ENCODE measurements at places on chromosomes 3 and 15.

- DNase-seq = no peak
Observed at GRCh38 chr15:80967451-80967850, 22.2 kb downstream of the MESD start.

- DNase-seq = no peak
Observed at GRCh38 chr3:114380233-114380651, 86.4 kb downstream of the TIGIT start.

- peak; percentile 33 for DNase-seq
Observed at GRCh38 chr3:110743202-110743601, 328.4 kb upstream of the NECTIN3 start.

DNA sequence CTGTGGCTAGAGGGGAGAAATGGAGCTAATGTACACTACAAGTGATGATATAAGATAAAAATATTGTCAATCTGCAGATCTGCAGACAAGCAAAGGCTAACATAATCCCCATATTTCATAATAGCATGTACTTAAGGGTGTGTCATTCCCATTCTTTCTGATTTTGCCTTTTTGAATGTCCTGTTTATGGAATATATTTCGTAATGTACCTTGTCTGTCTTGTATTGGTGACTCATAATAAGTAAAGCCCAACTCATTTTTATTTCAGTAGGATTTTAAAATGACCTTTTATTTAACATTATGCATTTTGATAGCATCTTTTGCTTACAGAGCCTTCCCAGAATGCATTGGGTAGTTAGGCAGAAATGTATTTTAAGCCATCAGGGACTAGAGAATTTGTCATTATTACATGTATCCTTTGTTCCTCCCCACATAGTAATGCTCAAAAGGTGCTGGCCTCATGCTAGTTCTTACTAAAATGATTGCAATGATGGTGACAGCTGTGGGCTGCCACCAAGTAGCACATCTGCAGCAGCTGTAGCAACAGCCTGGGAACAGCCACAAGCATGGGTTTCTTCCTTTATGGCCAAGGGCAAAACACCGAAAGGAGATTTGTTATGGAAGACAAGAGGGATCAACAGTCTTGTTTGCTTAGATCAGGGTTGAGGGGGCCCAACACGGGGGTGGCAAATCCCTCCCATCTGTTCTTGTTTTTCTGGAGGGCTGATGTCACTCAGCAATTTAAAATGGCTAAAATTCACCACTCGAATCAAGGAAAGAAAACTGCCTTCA is 188.5 kb downstream of the CADPS start:
- DNase-seq = no peak

- DNase-seq = no peak
Observed at GRCh38 chr3:32423534-32423933, 31.9 kb downstream of the CMTM7 start.

DNA sequence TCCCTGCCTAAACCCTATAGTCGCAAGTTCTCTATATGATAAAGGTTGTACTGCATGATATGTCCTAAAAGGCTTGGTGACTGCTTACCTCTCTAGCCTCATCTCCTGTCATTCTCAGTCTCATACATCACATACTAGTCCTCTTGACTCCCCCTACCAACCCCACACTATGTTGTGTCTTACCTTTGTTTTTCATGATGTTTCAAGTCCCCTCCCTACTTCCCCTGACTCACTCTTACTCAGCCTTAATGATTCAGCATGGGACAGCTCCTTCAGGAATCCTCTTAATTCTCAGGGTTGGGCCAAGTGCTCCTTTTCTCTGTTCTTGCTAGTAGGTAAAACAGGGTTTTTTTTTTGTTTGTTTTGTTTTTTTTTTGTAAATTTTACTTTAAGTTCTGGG is 49.6 kb downstream of the SLMAP start:
- DNase-seq = no peak

GRCh38 chr3:38334142-38335055 is 12.2 kb upstream of the XYLB start:
- DNase-seq = no peak

GRCh38 chr3:194787072-194787471 is 101.4 kb downstream of the FAM43A start:
- DNase-seq = no peak

Data from NCI-H510A treated with DMSO at 0.1 percent for 48 hours (cell line).